ENCODE measurements at places on chromosomes 11 and 22.

DNA sequence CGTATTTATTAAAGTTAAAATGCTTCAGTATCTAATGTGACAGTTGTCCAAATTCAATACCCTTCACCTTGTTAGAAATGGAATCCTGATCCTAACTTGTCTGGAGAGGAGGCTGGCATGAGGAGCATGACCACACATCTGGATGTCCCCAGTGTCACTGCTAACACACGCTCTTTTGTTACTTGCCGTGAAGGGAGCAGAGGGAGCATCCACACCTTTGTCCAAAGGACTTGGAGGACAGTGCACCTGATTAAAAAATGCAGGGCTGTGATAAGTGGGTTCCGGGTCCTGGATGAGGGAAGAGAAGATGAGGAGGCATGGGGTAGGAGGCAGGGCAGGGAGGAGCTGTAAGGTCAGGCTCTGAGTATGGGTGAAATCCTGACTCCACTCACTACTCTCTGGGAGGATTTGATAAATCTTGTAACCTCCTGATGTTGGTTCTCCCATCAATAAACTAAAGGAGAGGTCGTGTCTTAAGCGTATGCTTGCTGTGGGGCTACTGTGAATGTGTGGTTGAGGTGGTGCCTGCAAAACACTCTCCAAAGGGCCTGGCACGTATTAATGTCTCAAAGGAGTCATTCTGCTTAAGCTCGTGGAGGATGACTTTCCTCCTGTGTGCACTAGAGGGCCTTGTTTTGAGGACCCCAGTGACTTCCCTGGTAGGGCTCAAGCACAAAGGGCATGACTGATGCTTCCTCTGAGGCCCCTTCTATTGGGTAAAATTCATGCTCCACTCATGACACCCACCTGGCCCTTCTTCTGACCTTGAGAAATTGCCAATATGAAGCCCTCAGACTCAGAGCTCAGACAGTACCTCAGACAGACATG is 16.8 kb upstream of the IGLL5 start:
- no peak for DNase-seq

DNA sequence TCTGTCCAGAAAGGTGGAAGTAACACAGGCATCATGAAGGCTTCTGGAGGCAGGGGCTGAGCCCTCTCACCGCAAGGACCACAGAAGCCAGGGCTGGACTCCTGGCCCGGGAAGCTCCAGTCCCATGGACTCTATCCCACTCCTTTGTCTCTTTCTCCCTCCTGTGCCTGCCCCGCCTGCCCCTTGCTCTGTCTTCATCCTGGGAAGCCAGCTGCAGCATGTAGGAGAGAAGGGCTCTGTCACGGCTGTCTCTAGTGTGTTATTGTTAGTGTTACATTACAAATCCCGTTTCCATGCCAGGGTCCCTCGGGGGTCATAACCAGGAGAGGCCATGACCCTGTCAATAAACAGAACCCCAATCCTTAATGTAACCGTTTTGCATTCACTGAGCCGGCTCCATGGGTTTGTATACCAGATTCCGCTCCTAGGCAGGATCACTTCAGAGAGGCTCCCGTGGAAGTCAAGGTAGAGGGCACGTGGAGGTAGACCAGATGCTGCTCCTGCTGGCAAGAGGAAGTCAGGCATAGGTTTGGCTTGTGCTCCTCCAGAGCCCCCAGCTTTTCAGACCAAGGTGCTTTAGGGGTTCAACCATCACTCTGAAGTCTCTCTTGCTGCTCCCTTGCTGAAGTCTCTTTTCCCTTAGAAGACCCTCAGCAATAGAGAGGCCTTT is 293.2 kb downstream of the ETS1 start:
- no peak for DNase-seq

DNA sequence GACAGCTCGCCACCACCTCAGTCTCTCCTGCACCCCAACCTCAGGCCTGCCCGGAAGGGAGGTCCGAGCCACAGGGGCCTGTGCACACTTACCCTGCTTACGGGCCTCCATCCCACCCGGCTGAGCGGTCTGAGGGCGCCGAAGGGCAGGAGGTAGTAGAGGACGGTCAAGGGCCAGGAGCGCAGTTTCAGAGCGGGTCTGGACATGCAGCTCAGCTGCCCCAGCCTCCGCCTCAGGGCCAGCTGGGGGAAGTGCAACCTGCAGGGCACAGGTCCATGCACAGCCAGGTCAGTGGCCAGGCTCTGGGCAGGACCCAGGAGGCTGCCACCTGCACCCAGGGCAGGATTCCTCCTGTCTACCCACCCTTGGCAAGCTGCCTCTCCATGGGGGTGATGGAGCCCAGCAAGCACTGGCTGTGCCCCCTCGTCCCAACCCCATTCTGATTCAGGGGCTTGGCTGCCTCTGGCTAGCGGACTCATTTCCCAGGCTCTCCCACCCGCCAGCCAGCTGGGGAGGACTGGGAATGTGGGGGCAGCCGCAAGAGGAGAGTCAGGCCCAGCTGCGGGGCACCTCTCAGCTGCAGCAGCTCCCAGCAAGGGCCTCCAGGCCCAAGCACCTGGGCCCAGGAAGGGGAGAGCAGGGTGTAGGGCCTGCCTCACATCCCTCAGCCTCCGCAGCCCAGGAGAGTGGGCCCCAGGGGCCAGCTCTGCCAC is 38.3 kb downstream of the PISD start:
- DNase-seq, result no peak

GRCh38 chr22:26580240-26580962 is 9.5 kb downstream of the TPST2 start:
- DNase-seq, result no peak

DNA sequence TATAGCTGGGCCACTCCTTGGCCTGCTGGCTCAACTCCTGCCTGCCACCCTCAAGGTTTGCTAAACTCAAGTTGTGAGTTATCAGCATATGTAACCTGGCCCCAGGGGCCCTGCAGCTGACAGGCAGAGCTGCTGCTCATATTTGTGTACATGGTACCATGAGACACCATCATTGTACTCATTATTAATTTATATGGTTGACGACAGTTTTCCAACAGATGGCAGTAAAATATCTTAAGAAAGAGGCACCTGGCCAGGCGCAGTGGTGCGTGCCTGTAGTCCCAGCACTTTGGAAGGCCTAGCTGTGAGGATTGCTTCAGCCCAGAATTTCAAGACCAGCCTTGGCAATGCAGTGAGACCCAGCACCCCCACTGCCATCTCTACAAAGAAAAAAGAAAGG is 11.4 kb upstream of the DENND5A start:
- DNase-seq, result no peak

DNA sequence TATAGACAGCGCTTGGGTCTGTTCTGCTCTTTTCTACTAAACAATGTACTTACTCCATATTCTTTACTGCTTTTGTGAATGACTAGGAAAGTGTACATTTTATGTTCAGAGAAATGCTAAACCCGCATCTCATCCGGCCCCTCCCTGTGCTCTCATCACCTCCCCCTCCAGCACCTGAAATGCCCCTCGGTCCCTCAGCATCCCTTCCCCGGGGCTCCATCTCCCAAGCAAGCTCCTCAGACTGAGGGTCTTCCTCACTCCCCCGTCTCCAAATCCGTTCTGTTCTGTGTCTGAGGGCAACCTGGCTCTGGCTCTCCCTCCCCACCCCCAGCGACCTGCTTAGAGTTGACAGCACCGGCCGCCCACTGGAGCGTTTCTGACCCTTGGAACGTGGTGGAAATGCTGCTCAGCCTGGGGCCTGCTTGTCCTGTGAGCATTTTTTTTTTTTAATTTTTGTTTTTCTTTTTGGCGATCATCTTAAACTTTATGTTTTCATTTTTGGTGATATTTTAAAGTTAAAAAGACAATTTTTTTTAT is 1.4 kb downstream of the SELENOO start:
- no peak for DNase-seq

DNA sequence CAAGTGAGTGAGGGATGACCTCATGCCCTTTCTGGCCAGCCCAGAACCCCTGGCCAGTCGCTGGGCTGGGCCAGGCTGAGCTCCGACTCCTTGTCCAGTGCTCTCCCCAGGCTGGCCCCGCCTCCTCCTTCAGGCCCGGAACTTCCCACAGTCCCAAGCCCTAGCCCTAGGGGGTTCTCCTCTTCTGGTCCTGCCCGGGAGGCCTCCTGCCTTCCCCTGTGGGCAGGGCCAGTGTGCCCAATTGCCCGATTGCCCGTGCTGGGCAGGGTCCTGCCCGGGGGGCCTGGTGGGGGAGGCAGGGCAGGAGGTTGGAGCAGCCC is 4.2 kb downstream of the TCIRG1 start:
- no peak for DNase-seq

Measured in stimulated activated CD4-positive, alpha-beta T cell treated with anti-CD3 and anti-CD28 coated beads, TNF-alpha, amount 100 ng/mL, for 48 hours (primary cell).